ENCODE measurements at places on chromosomes 5 and 9. TPM values are rescaled to one million over a fixed set of nuclear protein-coding genes. Genes with fewer than 3 reads are reported as not detected.

GRCh38 chr5:15737871-15738664, 238.1 kb downstream of the FBXL7 start:
- peak; percentile 41 for DNase-seq
- H3K4me3 ChIP-seq, result no peak overlapping the region
- H3K27ac ChIP-seq, result peak overlapping the region; percentile 33
- H3K36me3 ChIP-seq, result no peaks in the 10 kb centered on the region

- H3K27ac ChIP-seq, result no peak overlapping the region
- no peak overlapping the region for H3K4me3 ChIP-seq
- H3K36me3 ChIP-seq, result no peaks in the 10 kb centered on the region
- no peak for DNase-seq
These were observed 52.3 kb downstream of the ADAMTS2 start for GRCh38 chr5:179292681-179293635.

DNA sequence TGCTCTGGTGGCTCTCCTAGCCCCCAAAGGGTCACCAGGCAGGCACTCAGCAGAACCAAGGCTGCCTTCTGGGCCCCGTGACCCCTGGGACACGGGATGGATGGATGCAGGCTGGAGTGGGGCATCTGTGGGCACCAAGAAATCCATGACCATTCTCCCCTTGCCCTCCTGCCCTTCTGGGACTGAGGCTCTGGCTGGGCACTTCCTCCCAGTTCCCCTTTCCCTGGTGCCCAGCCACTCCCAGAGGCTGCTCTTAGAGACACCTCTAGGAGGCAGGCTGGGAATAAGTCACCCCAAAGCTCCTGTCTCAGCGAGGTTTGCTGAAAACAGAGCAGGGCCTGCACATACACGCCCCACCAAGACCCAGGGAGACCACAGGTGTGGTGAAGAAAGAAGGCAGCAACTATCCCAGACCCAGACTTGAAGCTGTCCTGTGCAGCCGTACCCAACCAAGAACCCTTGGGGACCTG, 943 bp downstream of the STING1 start:
- peak overlapping the region; percentile 56 for H3K4me3 ChIP-seq
- DNase-seq, result no peak
- H3K27ac ChIP-seq, result peak overlapping the region; percentile 96
- H3K4me1 ChIP-seq, result no peaks in the 10 kb centered on the region

DNA sequence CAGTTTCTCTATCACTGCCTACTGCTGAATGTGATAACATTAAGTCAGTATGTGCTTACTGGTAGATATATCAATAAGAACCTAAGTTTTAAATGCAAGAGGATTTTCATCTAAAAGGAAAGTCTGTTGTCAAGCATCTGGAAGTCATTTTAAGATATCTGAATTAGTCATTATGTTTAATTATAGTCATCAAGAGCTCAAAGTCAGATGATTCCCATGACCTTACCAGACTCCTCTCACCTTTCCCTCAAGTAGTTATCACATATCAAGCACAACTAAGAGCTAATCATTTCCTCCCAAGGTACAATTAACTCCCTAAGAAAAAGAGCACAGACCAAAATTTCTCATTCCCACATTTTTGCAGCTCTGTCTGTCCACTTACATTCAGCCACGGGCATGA, 45.5 kb downstream of the PUM3 start:
- no peak overlapping the region for H3K4me3 ChIP-seq
- H3K27ac ChIP-seq, result no peak overlapping the region
- peaks cover 24% of the 10 kb centered on the region for H3K36me3 ChIP-seq
- H3K27me3 ChIP-seq, result no peaks in the 10 kb centered on the region
- H3K4me1 ChIP-seq, result no peaks in the 10 kb centered on the region

- no peaks in the 10 kb centered on the region for H3K27me3 ChIP-seq
- H3K4me3 ChIP-seq, result no peak overlapping the region
- no peak for DNase-seq
These were observed 176.6 kb downstream of the ZNF462 start for GRCh38 chr9:107039542-107039941.

DNA sequence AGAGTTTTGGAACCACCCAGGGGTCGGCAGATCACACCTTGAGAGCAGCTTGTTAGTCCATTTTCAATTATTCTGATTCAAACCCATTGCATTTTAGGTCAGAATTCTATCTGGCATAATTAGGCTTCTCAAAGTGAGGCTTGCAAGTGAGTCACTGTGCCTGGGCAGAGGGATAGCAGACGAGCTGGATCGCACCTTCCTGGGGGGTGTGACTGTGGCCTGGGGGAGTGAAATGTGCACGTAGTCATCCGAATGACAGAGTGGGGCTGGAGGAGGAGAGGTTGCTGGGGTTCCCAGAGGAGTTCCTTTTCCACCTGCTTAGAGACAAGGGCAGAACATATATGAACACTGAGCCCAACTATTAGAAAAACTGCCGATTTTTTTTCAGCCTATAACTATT, 31.7 kb downstream of the SPACA9 start:
- no peak for DNase-seq
- H3K4me1 ChIP-seq, result no peaks in the 10 kb centered on the region
- no peak overlapping the region for H3K4me3 ChIP-seq
- H3K27ac ChIP-seq, result no peak overlapping the region
- H3K36me3 ChIP-seq, result peaks cover 31% of the 10 kb centered on the region

DNA sequence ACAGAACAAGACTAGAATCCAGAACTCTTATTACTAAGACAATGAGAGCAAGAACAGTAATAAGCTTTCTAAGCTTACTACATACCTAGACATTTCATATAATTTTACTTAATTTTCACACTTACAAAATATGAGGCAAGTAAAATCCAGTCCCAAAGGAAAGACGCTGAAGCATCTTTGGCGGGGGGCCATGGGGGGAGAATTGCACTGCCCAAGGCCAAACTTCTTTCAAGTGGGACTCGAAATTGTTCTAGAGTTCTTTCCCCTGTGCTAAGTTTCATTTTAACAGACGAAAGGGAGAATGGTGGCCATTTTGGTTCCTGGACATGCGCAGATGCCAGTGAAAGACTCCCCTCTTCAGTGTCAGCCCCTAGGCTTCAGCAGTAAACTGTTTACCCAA, 72.3 kb downstream of the PRRT1B start:
- H3K4me1 ChIP-seq, result peaks cover 8% of the 10 kb centered on the region
- no peak for DNase-seq
- no peak overlapping the region for H3K27ac ChIP-seq
- H3K4me3 ChIP-seq, result no peak overlapping the region
- H3K27me3 ChIP-seq, result no peaks in the 10 kb centered on the region

DNA sequence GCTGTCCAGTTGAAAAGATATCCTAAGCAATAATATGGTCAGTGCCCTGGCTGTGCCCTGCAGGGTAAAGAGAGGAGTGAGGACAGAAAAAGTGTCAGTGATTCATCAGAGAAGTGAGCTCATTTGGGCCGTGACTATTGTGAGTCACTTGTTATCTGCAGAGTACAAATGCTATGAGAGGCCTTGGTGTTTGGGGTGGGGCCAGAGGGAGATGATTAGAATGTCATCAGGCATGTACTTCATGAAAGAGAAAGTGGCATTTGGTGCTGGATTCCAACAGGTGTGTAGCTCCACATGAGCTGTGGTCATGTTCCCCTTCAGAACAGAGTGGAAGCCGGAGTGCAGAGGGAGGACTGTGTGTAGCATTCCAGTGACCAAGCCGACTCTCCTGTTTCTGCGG, 174.1 kb downstream of the KDM4C start:
- H3K27me3 ChIP-seq, result no peaks in the 10 kb centered on the region
- DNase-seq, result no peak
- peaks cover 1% of the 10 kb centered on the region for H3K4me1 ChIP-seq
- peak overlapping the region; percentile 71 for H3K27ac ChIP-seq

GRCh38 chr9:92033991-92034390, 81.2 kb downstream of the SPTLC1 start:
- peaks cover 14% of the 10 kb centered on the region for H3K36me3 ChIP-seq
- no peak overlapping the region for H3K4me3 ChIP-seq
- H3K27me3 ChIP-seq, result no peaks in the 10 kb centered on the region
- DNase-seq, result no peak
- H3K27ac ChIP-seq, result no peak overlapping the region

- no peak for DNase-seq
- no peaks in the 10 kb centered on the region for H3K4me1 ChIP-seq
- H3K27ac ChIP-seq, result no peak overlapping the region
- no peak overlapping the region for H3K4me3 ChIP-seq
- H3K36me3 ChIP-seq, result no peaks in the 10 kb centered on the region
- H3K27me3 ChIP-seq, result peaks cover 12% of the 10 kb centered on the region
These were observed 17.0 kb downstream of the FRMPD1 start for GRCh38 chr9:37667706-37668105.

- no peak for DNase-seq
- H3K4me3 ChIP-seq, result no peak overlapping the region
- H3K4me1 ChIP-seq, result no peaks in the 10 kb centered on the region
- no peaks in the 10 kb centered on the region for H3K36me3 ChIP-seq
- H3K27ac ChIP-seq, result no peak overlapping the region
- no peaks in the 10 kb centered on the region for H3K27me3 ChIP-seq
These were observed 32.6 kb upstream of the ANXA1 start for GRCh38 chr9:73118898-73119554.

- H3K27ac ChIP-seq, result no peak overlapping the region
- no peaks in the 10 kb centered on the region for H3K36me3 ChIP-seq
- DNase-seq, result no peak
- H3K4me1 ChIP-seq, result peaks cover 4% of the 10 kb centered on the region
- H3K27me3 ChIP-seq, result peaks cover 35% of the 10 kb centered on the region
These were observed 17.8 kb downstream of the IRX4 start for GRCh38 chr5:1864896-1865440.

- DNase-seq, result no peak
- peaks cover 2% of the 10 kb centered on the region for H3K4me1 ChIP-seq
- no peak overlapping the region for H3K4me3 ChIP-seq
- H3K27ac ChIP-seq, result no peak overlapping the region
These were observed 201.7 kb upstream of the ACTBL2 start for GRCh38 chr5:57684299-57684702.

DNA sequence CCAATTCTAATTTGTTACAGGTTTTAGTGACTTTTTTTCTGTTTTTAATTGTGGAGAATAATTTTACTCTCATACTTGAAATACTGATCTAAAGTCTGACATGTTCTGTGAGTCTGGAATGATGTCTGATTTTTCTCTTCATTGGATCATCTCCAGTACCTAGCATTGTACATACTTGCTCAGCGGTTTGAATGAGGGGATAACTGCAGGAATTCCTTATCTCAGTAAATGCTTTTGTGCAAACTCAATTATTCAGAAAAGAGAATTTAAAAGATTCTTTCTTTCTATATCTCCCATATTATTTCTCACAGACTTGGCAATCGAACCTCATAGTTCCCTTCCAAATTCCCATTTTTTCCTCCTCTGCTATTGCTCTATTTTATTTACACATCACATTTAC, 397.9 kb upstream of the SGCD start:
- no peak overlapping the region for H3K27ac ChIP-seq
- H3K4me3 ChIP-seq, result no peak overlapping the region
- no peaks in the 10 kb centered on the region for H3K4me1 ChIP-seq

DNA sequence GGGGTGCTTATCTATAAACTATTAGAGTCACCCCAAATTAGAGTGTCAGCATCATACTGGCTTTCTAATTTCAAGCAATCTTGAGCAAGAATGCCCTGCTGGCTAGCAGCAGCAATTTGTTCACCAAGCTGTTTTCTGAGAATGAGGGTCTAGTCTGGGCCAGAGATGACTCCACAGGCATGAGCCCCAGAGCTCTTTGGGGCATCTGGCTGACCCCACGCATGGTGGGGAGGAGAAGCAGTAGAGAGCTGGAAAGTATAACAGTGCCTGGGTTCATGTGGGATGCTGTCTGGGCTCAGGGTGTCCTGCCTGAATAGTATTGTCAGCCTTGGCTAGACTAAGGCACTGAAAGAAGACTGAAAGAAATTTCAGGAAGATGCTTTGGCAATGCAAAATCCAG, 64.9 kb downstream of the C6 start:
- DNase-seq, result no peak
- H3K27me3 ChIP-seq, result no peaks in the 10 kb centered on the region
- H3K4me1 ChIP-seq, result no peaks in the 10 kb centered on the region
- H3K27ac ChIP-seq, result no peak overlapping the region
- H3K36me3 ChIP-seq, result no peaks in the 10 kb centered on the region

- H3K36me3 ChIP-seq, result no peaks in the 10 kb centered on the region
- H3K27ac ChIP-seq, result no peak overlapping the region
- DNase-seq, result no peak
- no peak overlapping the region for H3K4me3 ChIP-seq
- no peaks in the 10 kb centered on the region for H3K4me1 ChIP-seq
These were observed 263.7 kb downstream of the CEMIP2 start for GRCh38 chr9:71504636-71505035.

- no peak overlapping the region for H3K4me3 ChIP-seq
- no peaks in the 10 kb centered on the region for H3K36me3 ChIP-seq
- H3K27me3 ChIP-seq, result no peaks in the 10 kb centered on the region
- H3K4me1 ChIP-seq, result no peaks in the 10 kb centered on the region
These were observed 61.0 kb upstream of the SMIM23 start for GRCh38 chr5:171724468-171725204.

DNA sequence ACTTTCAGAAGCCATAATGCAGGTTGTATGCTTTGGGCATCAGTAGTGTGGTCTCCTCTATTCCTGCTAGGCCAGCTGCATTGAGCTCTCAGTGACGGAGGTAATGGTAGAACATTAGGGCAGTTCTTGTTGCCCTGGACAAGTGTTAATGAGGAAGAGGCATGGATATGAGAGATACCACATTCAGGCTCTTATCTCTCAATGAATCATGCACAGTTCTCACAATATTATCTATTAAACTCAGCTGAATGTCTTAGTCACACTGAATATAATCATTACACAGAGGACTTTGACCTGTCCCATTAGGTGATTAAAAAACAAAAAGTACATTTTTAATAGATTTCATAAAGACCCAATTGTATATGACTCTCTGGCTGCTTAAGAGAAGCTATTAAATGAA, 76.6 kb upstream of the SSBP2 start:
- no peaks in the 10 kb centered on the region for H3K36me3 ChIP-seq
- no peak overlapping the region for H3K27ac ChIP-seq
- no peak overlapping the region for H3K4me3 ChIP-seq
- H3K27me3 ChIP-seq, result no peaks in the 10 kb centered on the region
- DNase-seq, result no peak

DNA sequence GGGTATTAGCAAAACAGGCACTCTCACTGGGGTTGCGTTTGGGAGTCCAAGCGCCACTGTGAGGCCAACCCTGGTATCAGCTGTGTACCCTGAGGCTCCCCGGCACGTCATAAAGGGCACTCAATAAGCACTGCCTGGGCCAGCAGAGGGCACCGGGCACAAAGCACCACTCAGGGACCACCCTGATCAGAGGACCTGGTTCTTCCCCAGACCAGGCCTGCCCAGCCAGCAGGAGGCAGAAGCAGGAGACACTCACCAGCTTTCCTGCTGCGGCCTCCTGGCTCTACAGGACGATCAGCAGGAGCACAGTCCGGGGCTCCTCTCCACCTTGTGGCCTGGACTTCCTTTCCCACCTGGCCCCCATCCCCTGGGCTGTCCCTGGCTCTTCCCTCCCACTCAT, 12.6 kb downstream of the MGAT1 start:
- H3K4me3 ChIP-seq, result no peak overlapping the region
- DNase-seq, result no peak
- H3K27me3 ChIP-seq, result no peaks in the 10 kb centered on the region
- H3K27ac ChIP-seq, result no peak overlapping the region
- peaks cover 32% of the 10 kb centered on the region for H3K4me1 ChIP-seq

- no peaks in the 10 kb centered on the region for H3K27me3 ChIP-seq
- H3K36me3 ChIP-seq, result no peaks in the 10 kb centered on the region
- H3K4me1 ChIP-seq, result no peaks in the 10 kb centered on the region
- no peak overlapping the region for H3K4me3 ChIP-seq
- no peak for DNase-seq
These were observed 88.3 kb upstream of the MSX2 start for GRCh38 chr5:174636094-174636493.

The F2RL1 gene
- total RNA-seq, result 5.5 TPM

The DMRT3 gene
- total RNA-seq, result not detected

The CPLANE1 gene
- 21.6 TPM for total RNA-seq

The AMACR gene
- total RNA-seq, result 16.1 TPM

Measured in lung (tissue), 17 donors.